Stimulated activated CD8-positive, alpha-beta memory T cell treated with anti-CD3 and anti-CD28 coated beads, Interleukin-4, amount 100 ng/mL, for 1 hour (primary cell): ENCODE measurements at places on chromosomes 3 and 15.
A peak's percentile ranks its signal among the peaks of the same experiment; 100 is the strongest.

- no peak for DNase-seq
Observed at GRCh38 chr3:50628601-50629000, 11.7 kb downstream of the MAPKAPK3 start.

DNA sequence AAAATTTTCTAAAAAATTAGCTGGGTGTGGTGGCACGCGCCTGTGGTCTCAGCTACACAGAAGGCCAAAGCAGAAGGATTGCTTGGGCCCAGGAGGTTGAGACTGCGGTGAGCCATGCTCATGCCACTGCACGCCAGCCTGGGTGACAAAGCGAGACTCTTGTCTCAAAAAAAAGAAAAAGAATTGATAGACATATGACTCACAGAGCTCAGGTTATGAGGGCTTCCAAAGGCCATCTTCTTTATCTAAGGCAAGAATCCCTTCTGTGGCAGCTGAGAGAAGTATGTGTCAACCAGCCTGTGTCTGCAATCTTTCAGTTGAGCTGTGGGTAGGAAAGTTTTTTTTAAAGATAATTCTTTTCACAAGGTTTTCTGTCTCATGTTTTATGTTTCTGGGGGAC, 53.9 kb downstream of the MRPS25 start:
- no peak for DNase-seq

- DNase-seq = no peak
Observed at GRCh38 chr3:78799681-78800080, 968.1 kb downstream of the ROBO1 start.

DNA sequence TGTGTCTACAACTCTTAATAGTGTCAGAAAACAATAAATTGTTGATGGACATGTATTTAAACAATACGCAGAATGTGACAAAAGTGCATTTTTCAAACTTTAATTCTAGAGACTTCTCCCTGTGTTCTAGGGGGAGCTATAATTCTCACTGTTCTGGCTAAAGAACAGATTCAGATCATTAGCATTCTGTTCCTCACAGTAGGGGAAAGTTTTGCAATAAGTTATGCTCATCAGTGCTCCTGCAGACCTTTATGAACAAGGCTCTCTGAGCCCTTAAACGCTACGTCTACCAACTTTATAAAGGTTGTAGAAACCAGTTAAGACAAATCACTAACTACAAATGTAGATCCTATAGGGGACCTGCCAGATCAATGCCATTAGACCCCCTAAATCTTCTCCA, 444.2 kb downstream of the SQOR start:
- DNase-seq = no peak

- peak; percentile 9 for DNase-seq
Observed at GRCh38 chr3:13621381-13622221, 72.7 kb downstream of the FBLN2 start.

DNA sequence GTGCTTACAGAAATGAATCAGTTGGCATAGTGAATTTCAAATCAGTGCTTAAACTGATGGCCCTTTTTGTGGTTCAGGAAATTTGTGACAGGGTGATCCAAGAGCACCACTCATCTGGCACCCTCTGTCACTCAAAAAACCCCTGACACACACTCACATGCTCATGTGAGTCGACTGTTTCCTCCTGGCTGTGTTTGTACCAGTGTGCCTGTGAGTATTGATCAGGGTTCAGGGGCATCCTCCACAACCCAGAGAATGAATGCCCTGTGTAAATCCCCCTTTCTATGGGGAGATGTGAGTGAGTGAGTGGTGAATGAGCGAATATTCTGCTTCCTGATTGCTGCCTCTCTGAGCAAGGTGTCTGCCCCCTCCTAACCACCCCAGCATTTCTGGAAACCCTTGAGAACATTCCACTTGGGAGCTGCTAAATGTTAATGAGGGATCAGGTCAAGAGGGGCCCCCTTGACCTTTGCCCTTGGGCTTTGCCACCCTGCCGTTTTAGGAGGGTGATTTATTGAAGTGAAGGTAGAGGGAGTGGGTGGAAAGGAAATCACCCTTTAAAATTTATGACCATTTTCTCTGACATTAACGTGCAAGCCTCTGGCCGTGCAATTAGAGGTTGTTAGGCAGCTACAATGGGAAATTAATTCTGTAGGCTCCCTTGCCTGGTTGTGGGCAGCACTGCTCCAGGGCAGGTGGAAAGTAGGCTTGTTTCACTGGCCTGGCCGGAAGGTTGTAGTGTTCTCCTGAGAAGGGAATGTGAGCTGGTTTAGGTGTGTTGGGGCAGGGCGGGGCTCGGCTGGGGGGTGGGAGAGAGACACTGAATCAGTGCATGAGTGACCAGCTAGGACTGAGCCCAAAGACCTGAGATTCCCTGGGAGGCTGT, 87.2 kb downstream of the SLCO3A1 start:
- DNase-seq = no peak

DNA sequence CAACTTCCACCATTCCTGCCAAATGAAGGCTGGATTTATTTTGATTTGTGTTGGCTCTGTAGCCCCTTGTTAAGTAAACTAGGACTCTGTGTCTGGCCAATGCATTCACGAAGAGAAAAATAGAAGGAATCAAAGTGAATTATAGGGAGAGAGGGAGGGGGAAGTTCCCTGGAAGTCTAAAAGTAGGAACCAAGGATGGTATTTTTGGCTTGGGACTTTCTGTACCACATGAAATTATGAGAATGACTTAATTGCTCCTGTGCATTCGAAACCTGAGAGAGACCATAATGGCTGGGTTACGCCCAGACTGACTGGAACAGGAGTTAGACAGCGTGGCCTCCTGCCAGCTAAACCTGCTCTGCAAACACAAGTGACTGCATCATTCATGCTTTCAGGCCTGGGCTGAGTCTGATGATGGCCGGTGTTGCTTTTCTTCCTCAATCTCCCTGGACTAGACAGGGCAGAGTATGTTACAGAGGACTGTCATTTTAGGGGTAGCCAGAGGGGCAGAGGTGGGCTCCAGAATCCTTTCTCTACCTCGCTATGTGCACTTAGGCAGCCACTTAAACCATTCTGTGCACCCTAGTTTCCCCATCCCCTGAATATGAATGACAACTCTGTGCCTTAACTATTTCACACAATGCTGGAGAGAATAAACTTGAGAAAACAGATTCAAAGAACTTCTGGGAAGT, 58.9 kb downstream of the MYO1E start:
- no peak for DNase-seq

GRCh38 chr15:63066272-63066671, 23.7 kb downstream of the TPM1 start:
- DNase-seq = no peak
